Stimulated activated CD8-positive, alpha-beta memory T cell treated with anti-CD3 and anti-CD28 coated beads, Interleukin-7, amount 100 ng/mL, for 24 hours (primary cell): ENCODE measurements at places on chromosomes 11 and 22.

- DNase-seq, result peak; percentile 40
These were observed 2.3 kb downstream of the PRR33 start for GRCh38 chr11:1889224-1889930.

DNA sequence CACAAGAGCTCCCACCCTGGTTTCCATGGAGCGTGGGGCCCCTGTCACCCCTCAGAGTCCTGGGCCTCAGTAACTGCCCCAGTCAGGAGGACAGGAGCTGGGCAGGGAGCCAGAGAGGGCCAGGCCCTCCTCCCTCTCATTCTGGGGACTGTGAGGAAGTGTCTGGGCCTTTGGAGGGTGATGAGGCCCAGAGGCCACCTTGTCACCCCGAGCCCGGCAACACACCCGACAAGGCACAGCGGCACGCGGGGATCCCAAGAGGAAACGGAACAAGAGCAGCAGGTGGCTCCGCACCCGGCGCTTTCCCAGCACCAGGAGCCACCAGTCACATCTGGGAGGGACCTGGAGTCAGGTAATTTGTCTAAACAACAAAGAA, 72.1 kb downstream of the CELSR1 start:
- no peak for DNase-seq

GRCh38 chr22:19723983-19724827, 866 bp downstream of the GP1BB start:
- no peak for DNase-seq

DNA sequence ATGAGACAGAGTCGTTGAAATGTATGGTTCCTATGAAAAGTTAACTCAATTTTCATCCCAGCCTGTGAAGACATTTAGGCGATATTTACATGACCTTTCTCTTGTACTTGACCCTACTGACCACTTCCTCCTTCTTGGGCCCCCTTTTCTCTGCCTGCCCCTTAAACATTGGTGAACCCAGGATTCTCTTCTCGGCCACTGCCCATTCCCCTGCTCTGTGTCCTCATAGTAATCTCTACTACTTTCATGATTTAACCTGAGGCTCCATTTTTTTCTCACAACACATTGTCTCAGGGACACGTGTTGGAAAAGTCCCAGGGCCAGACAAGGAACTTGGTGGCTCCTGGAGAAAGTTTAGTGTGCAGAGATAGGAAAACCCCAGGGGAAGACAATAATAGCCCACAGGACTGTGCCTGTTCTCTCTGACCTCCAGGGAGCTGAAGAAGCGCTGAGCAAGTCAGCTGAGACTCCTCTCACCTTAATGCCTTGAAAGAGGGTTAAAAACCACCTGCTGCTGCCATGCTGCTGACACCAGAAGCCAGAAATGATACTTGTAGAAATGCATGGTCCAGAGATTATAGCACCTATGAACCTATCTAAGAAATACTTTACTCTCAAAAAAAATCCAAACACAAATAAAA, 42.5 kb upstream of the SPATA19 start:
- no peak for DNase-seq

DNA sequence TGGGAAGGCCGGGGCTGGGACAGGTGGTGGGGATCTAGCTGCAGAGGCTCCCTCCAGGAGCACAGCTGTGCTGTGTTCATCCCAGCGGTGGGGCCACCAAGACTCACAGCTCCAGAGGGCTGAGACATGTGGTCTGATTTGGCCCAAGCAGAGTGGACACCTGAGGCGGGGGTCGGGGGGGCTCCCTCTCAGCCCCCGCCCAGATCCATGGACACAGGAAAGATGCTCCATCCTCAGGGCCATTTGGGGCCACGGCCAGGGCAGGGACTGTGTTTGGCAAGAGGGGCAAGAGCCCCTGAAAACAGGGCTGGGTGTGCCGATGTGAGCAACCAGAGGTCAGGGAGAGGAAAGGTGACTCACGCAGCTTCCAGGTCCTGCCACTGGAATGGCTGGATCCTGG, 219.4 kb downstream of the BRD1 start:
- DNase-seq, result no peak

DNA sequence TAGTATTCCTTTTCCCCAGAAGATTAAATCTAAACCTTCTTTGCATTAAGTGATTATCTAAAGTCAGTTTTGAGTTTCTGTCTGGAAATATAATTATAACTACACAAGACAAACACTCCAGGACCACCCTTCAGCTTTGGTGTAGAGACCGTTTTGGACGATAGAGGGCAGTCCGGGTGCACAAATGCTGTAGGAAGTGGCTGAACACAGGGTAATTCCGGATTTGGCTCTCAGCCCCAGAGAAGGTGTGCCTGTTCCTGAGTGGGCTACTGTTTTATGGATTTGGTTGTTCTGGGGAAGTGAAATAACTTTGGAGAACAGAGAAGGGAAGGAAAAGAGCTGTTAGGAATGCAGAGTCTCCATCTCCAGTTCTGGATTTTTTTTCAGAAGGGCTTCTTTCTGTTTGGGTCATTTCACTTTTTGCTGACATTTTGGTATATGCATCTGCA, 14.8 kb downstream of the EXT2 start:
- DNase-seq, result peak; percentile 30

GRCh38 chr11:70756756-70757155, 358.4 kb downstream of the CTTN start:
- no peak for DNase-seq

DNA sequence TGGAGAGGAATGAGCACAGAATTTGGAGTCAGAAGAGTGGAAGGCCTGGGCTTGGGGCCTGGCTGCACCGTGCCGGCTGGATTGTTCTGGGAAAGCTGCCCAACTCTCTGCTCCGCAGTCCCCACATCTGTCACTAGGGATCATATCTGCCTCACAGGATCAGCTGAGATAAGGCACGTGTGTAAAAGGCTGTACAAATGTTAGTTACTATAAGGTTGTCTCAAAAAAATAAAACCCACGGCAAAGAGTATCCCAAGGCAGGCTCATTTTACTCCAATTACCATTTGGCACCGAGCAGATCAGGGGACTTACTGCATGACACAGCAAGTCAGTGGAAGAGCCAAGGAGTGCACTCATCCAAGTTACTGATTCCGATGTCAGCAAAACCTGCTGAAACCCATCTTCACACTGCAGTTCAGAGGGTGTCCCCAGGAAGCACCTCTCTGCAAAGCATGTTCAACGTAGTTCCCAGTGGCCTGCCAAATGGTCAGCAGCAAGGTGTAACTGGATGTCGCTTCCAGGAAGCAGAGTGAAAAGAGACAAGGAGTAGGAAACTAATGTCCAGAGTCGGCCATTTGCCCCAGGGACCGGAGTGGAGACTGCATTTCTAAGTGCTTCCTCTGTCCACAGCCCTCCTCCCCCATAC, 18.1 kb upstream of the MRTFA start:
- DNase-seq, result no peak

GRCh38 chr11:77590194-77590782, 535 bp downstream of the AQP11 start:
- DNase-seq, result no peak

- no peak for DNase-seq
These were observed 5.6 kb downstream of the TUB start for GRCh38 chr11:8086571-8086970.

GRCh38 chr11:79269611-79270307, 171.1 kb downstream of the TENM4 start:
- no peak for DNase-seq

DNA sequence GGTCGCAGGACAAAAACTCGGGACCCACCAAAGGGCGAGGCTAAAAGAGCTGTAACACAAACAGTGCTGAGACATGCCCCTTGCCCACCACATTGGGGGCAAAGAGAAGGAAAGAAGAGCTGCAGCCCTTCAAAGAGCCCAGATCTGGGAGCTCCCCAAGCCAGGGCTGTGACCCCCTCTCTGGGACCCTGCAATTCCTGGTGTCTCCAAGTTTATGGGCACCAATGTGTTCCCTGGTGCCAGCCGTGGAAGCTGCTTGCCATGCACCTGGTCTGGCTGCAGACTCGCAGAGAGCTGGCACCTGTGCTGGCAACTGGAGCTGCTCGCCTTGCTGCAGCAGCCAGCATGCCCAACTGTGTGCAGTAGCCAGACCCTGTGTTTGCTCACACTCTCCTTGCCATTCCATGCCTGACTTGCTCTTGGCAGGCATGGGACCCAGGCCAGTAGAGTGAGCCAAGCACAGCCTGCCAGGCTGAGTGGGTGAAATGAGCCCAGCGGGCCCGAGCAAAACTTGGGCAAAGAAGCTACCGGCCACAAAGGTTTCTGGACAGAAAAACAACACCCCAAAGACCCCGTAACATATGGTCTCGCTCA, 16.0 kb downstream of the RRP8 start:
- DNase-seq, result no peak

- DNase-seq, result no peak
These were observed 1.2 kb downstream of the CSRP3 start for GRCh38 chr11:19200410-19201201.

DNA sequence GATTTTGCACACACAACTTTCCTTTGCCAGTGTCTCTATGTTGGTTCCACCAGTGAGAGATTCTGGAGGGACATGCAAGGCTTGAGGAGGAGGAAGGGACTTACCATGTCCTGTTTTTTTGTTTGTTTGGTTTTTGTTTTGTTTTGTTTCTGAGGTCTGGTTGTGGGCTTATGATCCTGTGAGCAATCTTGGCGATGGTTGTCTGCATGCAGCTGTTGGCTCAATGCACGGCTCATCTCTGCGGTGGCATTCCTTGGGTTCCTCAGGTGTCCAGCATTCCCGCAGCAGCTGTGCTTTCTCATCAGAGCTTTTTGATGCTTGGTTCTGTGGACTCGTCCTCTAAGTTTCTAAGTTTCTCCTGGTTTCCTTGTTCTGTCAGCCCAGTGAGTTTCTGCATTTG, 4.8 kb upstream of the NNMT start:
- no peak for DNase-seq

GRCh38 chr22:24951942-24952836, at the start of gene KIAA1671:
Gene KIAA1671, plus strand, starts transcription at chr22:24952716. Its CDS starts 75,284 bp downstream, at chr22:25028000.
- DNase-seq, result peak; percentile 68

- no peak for DNase-seq
These were observed 28.6 kb downstream of the LIF start for GRCh38 chr22:30217698-30218560.

DNA sequence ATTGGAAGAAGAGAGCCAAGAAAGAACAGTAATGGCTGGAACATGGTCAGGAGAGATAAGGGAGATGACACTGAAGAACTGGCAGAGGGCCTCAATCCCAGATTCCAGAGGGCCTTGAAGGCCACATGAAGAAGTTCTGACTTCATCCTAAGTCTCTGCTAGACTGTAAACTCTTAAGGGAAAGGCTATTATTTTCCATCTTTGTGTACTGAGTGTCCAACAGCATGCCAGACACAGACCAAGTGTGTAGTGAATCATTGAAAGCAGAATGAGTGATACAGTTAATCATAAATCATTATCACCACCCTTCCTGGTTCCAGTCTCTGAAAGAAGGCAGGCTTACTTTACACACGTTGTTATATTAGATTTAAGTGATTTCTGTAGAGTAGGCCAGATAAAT, 185.3 kb upstream of the C11orf87 start:
- DNase-seq, result no peak
